ENCODE measurements at places on chromosomes 7 and 10.
A peak's percentile ranks its signal among the peaks of the same experiment; 100 is the strongest.

DNA sequence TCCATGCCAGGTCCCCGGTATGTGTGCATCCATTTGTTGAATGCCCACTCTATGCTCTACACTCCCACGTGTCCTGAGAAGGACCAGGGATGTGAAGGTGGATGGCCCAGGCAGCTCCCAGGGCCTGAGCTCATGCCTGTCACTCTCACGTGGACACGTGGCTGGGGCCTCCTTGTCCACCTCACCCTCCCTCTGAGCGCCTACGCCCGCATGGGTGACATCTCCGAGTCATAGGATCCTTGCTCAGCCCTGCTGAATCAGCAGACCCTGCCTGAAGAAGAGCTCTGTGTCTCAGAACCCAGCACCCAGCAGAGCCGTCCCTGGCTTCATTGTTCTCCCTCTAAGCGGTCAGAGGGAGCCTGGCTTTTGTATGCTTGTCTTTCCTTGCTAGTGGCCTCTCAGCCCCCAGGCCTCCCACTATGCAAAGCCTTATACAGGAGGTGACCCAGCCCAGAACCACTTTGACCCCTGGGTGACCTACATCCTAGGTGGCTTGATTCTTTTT lies 107.9 kb upstream of the PPIF start:
- DNase-seq = no peak

DNA sequence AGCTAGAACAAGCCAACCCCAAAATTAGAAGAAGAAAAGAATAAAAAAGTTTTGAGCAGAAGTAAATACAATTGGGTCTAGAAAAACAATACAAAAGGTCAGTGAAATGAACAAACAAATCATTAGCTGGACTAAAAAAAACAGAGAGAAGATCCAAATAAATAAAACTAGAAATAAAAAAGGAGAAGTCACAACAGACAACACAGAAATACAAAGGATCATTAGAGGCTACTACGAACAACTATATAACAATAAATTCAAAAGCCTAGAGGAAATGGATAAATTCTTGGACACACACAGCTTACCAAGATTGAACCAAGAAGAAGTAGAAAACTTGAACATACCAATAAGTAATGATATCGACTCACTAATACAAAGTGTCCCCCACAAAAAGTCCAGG lies 13.4 kb upstream of the ADRA2A start:
- DNase-seq = no peak

GRCh38 chr7:11315666-11316258 lies 342.1 kb downstream of the PHF14 start:
- no peak for DNase-seq

- DNase-seq = no peak
Measured at GRCh38 chr10:86538547-86538946, 17.0 kb upstream of the WAPL start.

DNA sequence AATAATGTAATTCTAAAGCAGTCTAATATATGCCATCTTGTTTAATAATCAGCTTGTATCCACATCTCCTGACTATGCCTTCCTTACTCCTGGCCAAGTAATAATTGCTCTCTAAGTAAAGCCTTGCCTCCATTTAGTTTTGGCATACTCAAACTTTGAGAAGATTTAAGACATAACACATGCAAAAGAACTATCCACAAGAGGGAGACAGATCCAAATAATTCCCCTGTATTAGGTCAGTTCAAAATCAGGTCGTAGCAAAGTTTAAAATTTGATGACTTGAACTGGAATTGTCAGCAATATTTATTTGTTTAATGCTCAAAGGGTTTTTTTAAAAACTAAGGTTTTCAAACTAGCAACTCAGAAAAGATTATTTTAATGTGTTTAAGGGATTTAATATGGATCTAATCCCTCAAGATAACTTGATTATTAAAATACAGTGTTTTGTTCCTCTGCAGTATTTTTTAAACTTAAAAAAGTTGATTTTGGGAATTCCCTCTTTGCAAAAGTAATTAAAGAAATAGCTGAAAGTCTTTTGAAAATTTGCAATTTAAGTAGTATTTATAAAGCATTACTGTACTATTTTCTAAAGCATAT lies 95.3 kb downstream of the HDAC9 start:
- no peak for DNase-seq

GRCh38 chr10:92914478-92915325 lies 66.4 kb downstream of the EXOC6 start:
- peak; percentile 42 for DNase-seq

- DNase-seq = no peak
Measured at GRCh38 chr7:82615527-82615926, 171.9 kb upstream of the CACNA2D1 start.

- no peak for DNase-seq
Measured at GRCh38 chr10:118973744-118974143, 55.8 kb upstream of the NANOS1 start.

- DNase-seq = no peak
Measured at GRCh38 chr10:127090138-127090537, 106.3 kb downstream of the INSYN2A start.

GRCh38 chr7:134892963-134893362 lies 93.3 kb upstream of the AGBL3 start:
- DNase-seq = no peak

DNA sequence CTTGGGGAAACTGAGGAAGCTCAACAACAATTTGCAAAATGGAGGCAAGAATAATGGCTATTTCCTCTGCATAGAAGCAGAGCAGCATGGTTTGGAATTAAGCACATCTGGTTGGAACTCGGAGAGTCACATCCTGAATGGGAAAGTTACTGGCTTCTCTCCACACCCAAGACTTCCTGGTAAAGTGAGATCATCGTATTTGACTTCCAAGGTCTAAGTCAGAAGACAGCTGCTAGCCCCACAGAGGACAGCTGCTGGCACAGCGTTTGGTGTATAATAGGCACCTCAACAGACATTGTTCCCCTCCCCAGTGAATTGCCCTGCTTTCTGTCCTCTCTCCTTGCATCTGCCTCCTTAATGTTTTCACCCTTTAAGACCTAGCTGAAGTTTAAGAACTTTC lies 37.0 kb upstream of the NRF1 start:
- no peak for DNase-seq

GRCh38 chr7:73852500-73852899 lies 8.5 kb upstream of the TMEM270 start:
- no peak for DNase-seq

- no peak for DNase-seq
Measured at GRCh38 chr10:81944609-81945008, 69.6 kb downstream of the NRG3 start.

DNA sequence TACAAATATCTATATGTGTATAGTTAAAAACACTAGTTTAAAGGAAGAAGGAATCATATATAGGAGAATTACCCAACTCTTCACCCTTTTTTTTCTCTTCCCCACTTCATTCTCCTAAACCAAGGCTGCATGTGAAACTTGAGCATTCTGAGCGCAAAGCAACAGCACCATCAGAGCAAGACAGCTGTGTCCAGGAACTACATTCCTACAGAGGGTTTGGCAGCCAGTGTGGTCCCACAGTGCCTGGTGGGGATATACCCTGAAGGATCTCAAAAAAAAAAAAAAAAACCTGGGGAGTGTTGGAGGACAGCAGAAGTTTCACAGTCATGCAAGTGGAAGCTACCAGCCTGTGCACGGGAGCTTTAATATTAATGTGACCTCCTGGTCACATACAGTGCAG lies 310.4 kb downstream of the CTNNA3 start:
- no peak for DNase-seq

GRCh38 chr7:151759591-151760042 lies 117.3 kb downstream of the PRKAG2 start:
- peak; percentile 61 for DNase-seq

DNA sequence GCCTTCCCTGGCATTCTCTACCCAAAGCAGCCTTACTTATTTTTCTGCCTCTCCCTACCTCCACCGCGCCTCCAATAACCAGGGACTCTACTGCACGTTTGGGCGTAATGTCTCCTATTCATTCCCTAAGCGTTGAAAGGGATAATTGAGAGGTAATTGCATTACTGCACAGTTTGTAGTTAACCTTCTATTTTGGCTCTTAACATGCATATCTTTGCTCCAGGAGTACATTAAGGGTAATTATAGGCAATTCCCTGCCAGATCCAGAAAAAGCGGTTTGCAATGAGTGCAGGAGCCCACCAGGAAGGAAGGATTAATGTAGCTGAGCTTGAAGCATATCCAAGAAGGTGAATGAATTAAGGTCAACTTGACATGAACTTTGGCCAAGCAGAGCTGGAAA lies 558.4 kb downstream of the TYW1 start:
- no peak for DNase-seq

DNA sequence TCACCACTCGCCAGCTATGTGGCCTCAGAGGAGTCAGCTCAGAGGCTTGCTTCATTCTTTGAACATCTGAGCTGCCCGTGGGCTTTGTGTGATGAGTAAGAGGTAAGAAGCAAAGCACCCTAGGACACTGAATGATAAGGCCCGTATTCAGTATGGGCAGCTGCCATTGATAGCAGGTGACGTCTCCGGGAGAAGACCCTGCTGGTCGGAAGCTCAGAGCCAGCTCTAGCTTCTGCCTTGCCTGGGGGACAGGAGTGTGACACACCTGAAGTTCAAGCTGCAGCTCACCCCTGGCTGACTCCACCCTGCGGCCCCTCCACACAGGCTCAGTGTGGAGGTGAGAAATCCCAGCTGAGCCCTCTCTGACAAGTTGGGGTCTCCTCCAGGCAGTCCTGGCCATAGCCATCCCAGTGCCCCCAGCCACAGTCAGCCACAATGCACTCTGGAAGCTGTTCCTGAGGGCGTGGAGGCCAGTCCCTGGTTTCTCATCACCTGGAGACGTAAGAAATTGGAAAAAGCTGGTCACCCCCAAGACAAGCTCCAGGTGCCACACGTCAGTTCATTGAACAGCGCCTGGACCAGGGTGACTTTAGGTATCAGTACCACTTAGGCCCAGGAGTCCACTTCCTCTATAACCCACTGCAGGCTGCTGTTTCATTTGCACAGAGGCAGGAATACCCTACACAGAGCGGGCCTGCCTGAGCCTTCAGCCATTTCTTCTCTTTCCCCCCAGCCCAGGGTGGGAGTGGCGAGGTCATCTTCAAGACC lies 164.9 kb upstream of the RHEB start:
- DNase-seq = no peak

GRCh38 chr7:152527610-152528032 lies 91.8 kb upstream of the KMT2C start:
- DNase-seq = no peak

DNA sequence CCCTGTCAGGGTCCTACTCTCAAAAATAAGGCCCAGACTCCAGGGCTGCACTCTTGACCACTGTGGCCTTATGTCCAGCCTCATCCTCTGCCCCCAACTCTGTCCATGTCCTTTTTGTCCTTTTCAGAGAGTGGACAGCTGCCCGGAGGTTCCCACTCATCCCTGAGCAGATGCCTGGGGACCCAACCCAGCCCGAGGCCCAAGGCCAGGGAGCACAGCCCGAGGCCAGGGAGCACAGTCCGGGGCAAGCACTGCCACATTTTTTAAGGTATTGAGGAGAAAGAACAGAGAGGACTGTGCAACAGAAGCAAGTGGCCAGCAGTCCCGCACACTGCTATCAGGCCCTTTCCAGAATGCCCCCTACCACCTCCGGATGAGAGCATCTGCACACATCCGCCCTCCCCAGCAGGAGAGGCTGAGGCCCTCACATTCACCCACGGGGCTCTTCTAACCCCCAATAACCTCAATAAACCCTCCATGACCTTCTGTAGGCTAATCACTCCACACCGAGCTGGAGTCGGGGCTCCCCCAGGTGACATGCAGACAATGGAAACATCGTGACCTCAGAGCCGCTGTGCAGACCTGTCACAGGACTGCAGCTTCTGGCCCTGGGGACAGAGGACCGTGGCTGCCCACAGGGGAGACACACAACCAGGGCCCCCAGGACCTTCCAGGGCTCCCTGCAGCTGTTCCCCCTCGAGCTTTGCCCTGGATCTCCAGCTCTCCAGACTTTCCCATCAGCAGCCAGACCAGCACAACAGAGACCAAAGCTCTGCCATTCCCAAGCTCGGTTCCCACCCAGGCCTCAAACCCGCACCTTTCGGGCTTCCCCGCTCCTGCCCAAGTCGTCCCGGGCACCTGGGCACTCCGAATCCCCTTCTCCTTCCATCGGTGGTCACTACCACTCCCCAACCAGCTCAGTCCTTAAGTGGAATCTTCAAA lies 51.4 kb downstream of the CAMK2B start:
- no peak for DNase-seq

DNA sequence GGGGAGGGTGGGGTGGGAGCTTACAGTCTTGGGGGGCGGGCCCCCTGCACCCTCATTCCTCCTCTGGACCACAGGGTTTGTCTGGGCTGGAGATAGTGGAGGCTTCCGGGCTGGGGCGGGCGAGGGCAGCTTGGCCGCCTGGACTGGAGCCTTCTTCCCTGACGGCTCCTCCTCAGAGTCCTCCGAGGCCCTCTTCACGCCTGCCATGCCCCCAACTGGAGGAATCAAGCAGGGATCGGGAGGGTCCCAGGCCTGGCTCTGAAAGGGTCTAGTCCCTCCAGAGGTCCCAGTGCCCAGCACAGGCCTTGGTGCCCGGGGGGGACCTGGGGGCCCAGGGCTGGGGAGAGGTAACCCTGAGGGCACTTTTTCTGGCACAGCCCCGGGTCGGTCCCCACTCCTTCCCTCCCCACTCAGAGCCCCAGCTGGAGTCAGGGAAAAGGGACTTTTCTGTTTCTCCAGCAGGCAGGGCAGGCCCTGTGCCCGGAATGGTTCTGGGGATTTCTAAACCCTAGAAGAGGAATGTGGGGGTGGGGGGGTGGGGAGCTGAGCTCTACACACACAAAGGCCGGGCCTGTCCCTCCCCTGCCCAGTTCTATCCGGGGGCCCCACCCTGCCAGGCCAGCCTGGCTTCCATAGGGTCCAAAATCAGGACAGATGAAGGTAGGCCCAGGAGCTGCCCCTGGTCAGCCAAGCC lies 11.6 kb downstream of the MICALL2 start:
- no peak for DNase-seq

DNA sequence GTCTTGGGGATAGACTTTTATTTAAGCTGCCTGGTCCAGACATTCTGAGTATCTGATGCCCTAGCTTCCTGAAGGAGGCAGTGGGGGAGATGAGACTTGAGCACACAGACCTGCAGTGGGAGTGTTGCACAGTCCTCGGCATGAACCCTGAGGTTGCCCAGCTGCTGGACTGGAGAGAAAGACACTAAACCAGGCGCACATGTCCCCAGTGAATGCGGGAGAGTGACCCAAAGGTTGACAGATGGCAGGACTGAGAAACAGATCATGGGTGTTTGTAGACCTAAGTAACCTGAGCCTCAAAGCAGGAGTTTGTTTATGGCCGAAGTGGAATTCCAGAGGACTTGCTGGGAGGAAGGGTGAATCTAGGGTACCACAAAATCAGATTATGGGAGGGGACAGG lies 15.7 kb upstream of the MSRB2 start:
- DNase-seq = no peak

DNA sequence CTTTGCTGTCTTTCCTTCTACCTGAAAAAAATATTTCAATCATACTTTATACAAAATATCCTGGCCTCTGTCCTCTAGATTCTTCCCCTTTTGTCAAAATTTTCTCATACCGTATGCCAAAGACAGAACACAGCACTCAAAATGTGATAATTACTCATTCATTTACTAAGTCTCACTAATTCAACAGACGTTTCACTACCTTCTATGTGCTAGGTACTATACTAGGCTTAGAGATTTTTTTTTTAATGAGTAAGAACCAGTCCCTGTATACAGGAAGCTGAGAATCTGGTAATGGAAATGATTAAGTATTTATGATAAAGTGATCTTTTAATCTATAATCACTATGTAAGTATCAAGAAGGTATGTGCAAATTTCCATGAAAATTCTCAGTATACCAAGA lies 128.0 kb downstream of the ELAPOR2 start:
- no peak for DNase-seq

- no peak for DNase-seq
Measured at GRCh38 chr7:42194238-42194637, 42.8 kb downstream of the GLI3 start.
